ENCODE measurements at places on chromosomes 13 and 19.

GRCh38 chr19:48689449-48689848, 6.3 kb upstream of the FUT2 start:
- DNase-seq, result no peak

DNA sequence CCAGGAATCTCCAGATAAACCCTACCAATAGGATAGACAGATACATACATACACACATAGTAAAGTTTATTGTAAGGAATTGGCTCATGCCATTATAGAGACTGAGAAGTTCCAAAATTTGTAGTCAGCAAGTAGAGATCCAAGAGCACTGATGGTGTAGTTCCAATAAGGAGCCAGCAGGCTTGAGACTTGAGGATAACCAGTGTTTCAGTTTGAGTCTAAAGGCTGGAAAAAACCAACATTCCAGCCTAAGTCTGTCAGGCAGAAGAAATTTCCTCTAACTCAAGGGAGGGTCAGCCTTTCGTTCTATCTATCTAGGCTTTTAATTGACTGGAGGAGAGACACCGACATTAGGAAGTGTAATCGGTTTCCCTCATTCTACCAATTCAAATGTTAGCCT, 110.2 kb upstream of the TSHZ3 start:
- no peak for DNase-seq

- DNase-seq, result no peak
Measured at GRCh38 chr13:111304603-111305289, 15.7 kb upstream of the TEX29 start.

DNA sequence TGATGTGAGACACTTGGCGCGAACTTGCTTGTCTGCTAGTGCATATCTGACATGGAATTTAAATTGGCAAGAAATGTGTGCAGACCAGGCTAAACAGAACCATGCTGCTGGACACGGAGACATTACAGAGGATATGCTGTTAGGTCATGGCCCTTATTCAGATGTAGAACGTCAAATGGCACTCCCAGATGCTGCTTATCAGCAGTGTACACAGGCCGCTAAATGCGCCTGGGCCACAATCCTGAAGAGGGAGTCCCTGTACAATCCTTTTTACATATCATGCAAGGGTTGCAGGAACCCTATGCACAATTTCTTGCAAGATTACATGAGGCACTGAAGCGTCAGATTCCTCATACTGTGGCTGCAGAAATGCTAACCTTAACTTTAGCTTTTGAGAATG, 9.3 kb downstream of the ZNF350 start:
- DNase-seq, result no peak

- DNase-seq, result no peak
Measured at GRCh38 chr13:79485014-79485811, 4.3 kb downstream of the NDFIP2 start.

DNA sequence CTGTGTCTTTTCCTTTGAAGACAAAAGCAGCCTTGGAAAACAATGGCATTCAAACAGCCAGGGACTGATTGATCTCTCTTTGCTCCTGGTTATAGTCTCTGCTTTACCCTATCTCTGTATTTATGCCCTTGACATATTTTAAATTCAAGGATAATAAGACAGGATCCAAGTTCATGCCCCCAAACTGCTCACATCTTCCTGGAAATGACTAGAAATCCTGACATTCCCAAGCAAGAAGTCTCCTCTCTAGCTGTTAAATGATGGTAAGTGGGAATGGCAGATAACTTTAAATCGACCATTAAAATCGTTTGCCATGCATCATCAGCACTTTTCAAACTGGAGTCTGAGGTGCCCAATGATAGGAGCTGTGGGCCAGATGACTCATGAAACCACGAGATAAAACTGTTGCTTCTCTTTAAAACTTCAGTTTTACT, 435.6 kb downstream of the FOXO1 start:
- no peak for DNase-seq

DNA sequence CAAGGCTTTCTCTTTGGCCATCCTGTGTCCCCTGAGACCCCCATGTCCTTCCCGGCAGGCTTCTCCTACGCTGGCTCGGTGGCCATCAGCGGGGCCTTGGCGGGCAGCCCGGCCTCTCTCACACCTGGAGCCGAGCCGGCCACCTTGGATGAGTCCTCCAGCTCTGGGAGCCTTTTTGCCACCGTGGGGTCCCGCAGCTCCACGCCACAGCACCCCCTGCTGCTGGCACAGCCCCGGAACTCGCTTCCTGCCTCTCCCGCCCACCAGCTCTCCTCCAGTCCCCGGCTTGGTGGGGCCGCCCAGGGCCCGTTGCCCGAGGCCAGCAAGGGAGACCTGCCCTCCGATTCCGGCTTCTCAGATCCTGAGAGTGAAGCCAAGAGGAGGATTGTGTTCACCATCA, 14.2 kb downstream of the PLEKHJ1 start:
- DNase-seq, result no peak

- DNase-seq, result no peak
Measured at GRCh38 chr19:36797786-36798108, 25.1 kb upstream of the ZNF850 start.

DNA sequence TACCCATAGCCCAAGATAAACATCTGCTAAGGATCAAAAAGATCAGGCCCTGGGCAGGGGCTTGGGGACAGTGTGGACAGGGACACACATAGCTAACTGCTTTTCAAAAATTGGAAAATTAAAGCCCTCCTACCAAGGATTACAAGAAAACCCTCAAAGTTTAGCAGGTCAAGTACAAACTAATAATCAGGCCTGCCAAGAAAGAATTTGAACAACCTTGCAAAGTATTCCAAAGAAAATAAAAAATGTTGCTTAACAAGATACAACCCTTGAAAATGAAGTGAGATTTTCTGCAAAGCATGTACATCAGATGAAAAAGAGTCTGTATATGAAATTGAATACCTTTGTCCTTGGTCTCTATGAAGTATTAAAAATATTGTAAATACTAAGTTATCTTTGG, 67.3 kb downstream of the KLF12 start:
- DNase-seq, result no peak

GRCh38 chr19:13881251-13881691, 4.3 kb downstream of the NANOS3 start:
- no peak for DNase-seq

DNA sequence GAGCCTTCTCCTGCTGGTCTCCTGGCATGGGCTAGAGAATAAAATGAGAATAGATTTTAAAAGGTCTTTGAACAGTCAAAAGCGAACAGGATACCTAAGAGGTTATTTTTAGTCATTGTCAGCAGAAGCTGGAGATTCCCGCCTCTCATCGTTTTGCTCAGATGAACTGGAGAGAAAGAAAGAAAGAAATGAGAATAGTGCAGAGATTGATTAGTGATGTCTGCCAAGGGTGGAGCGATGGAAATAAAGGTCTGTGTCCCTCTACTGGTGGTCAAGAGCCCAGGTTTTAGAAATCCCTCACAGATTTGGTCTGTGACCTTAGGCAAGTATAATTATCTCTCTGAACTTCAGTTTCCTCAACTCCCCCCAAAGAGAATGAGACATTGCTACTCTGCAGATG, 5.3 kb downstream of the NCAN start:
- DNase-seq, result no peak

DNA sequence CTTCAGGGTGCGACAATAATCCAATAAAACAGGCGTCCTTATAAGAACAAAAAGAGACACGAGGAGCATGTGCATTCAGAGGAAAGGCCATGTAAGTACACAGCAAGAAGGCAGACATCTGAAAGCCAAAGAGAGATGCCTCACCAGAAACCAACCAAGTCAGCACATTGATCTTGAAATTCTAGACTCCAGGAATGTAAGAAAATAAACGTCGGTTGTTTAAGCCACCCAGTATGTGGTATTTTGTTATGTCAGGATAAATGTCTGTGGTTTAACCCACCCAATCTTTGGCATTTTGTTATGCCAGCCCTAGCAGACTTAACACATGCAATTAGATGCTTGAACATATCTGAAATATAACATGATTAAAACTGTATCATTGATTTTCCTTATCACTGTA, 452.0 kb downstream of the SLITRK6 start:
- DNase-seq, result no peak

GRCh38 chr19:51994048-51994644, 7.5 kb upstream of the ZNF350 start:
- no peak for DNase-seq

DNA sequence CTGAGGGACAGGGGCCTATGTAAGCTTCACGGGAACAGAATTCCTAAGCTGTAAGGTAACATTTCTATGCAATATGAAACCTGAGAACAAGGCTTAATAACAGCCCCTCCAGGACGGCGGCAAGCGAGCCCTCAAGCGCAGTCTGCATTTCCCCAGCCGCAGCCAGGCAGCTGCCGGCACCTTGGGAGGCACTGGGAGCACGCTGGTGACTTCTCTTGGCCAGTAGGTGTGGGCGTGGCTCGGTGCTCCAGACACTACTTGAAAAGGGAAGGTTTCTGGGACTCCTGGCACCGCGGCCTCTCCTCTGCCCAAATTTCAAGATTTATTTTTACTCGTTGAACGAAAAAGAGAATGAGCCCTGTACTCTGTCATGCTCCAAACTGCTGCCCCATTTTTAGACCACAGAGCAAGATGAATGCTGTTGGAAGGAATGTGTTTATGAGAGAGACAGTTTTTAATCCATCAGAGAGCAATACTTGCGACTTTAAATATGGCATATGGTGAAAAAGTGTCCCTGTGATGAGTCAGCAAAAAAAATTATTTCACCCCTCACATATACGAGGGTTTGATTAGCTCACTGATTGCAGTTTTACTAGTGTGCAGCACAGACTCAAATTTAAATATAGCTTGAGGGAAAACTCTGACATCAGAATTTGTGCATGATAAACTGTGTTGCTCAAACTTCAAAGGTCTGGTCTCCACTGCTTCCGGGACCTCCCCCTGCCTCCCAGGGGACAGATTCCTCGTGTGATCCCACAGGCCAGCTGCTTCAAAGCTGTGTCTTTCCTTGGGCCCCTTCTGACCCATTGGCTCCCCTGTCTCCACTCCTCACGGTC, 81.2 kb downstream of the COL4A2 start:
- no peak for DNase-seq

- DNase-seq, result no peak
Measured at GRCh38 chr13:74061926-74062595, 72.1 kb downstream of the KLF12 start.

GRCh38 chr19:36141039-36141927, 1.4 kb downstream of the CAPNS1 start:
- peak; percentile 70 for DNase-seq

DNA sequence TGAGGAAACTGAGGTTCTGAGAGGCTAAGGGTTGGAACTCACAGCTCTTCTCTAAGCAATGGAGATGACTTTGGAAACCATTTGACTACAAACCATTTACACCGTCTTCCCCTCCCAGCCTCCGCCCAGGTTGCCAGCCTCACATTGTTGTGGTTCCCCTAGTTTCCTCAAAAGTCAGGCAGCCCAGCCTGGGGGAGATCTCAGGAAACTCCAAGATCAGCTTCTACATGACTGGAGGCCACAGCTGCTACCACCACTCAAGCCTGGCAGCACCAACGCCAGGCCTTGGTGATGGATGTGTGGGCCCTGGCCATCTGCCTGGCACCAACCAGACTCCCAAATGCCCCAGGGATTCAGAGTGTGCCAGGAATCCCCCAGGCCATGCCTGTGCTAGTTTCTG, 207.9 kb downstream of the TSHZ3 start:
- no peak for DNase-seq

DNA sequence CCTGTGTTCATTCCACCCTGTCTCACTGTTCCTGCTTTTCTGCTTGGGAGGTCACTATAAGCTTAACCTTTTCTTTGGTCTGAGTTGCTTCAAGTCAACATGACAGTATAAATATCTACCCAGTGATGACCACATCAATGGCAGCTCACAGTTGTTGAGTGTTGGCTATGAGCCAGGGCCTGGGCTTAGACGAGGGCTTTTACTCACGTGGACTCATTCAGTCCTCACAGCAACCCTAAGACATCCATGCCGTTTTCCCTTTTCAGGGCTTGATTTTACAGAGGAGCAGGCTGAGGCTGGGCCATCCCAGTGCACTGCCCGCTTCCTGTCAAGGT, 10.2 kb upstream of the CCDC97 start:
- DNase-seq, result peak; percentile 4

GRCh38 chr19:8396563-8397203, 6.5 kb downstream of the RAB11B start:
- no peak for DNase-seq

DNA sequence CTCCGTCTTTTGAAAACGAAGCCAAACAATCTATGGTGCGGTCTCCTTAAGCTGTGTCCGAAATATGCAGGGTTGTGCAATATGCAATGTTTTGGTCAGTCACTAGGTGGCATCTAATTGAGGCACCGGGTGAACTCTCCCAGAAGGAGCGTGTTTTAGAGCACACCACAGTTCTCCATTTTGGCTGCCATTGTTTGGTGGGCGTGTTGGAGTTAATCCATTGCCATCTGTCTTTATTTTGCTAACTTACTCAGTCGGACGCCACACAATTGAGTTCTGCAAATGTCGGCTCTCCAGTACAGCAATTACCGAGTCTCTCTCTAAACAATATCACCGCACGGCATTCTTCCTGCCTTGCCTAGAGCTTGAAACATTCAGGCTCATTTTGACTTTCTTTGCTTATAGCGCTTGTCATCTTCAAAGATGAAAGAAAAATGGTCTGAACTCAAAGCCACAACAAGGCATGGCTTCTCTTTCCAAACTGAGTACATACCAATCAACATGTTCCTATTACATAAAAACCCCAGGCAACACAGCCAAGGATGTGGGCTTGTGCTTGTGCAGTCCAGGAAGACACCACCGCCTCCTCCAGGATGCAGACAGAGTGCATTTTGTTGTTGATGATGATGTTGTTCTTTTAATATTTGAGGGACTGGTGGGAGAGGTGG, 182.0 kb upstream of the SERP2 start:
- DNase-seq, result peak; percentile 57

DNA sequence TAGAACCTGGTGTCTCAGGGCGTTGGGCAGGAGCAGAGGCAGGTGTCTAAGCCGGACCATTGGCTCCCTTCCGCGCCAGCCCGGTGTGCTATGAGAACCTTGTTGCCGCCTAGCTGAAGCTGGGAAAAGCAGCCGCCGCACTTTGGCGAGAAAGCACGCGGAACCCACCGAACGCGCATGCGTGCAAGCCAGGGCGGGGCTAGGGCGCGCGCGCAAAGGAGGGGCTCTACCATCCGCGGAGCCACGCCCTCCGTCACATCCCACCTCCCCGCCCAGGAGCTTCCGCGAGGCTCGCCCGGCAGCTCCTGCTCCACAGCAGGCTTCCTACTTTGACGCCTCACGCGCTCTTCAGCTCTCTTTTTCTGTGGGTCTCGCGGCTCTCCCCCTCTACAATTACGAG, 51.3 kb downstream of the WDR87 start:
- DNase-seq, result peak; percentile 48

GRCh38 chr19:8468761-8469373, 24.1 kb downstream of the HNRNPM start:
- DNase-seq, result no peak

DNA sequence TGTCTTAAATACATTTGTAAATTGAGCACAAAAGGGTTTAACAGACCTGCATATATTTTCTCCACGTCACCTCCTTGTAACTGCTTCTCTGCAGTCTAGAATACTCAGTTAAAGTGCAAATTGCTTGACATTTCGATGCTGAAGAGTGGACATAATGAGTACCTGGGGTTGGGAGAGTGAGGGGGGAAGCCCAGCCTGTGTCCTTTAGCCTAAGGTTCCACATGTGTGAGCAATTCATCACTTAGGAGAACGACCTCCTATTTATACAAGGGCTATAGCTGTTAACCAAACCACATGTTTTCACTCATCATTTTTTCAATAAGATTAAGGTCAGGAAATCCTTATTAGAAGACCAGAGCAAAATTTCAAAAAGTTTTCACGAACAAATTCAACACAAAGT, 29.5 kb downstream of the PCDH9 start:
- DNase-seq, result no peak

GRCh38 chr13:30714629-30715371, 20.5 kb upstream of the ALOX5AP start:
- DNase-seq, result no peak

GRCh38 chr19:10977742-10978092, 16.9 kb downstream of the SMARCA4 start:
- no peak for DNase-seq
